HFFc6 (cell line): ENCODE measurements at places on chromosomes 7 and 10. TPM values are rescaled to one million over a fixed set of nuclear protein-coding genes. Genes with fewer than 3 reads are reported as not detected.

Gene SPRN
- 0.32 to 2.9 TPM (median 2.7 TPM) in 3 replicates for total RNA-seq

Gene MYH16
- 0.05 to 0.19 TPM in 2 of 3 replicates, not detected in the other for total RNA-seq

Gene OR2A12
- total RNA-seq: not detected in 3 replicates

Gene GRM3
- total RNA-seq: not detected in 3 replicates

Gene CDK1
- total RNA-seq: 16.4 to 41.0 TPM (median 38.0 TPM) in 3 replicates
